Caco-2 (cell line): ENCODE measurements at places on chromosomes 2 and 18.

DNA sequence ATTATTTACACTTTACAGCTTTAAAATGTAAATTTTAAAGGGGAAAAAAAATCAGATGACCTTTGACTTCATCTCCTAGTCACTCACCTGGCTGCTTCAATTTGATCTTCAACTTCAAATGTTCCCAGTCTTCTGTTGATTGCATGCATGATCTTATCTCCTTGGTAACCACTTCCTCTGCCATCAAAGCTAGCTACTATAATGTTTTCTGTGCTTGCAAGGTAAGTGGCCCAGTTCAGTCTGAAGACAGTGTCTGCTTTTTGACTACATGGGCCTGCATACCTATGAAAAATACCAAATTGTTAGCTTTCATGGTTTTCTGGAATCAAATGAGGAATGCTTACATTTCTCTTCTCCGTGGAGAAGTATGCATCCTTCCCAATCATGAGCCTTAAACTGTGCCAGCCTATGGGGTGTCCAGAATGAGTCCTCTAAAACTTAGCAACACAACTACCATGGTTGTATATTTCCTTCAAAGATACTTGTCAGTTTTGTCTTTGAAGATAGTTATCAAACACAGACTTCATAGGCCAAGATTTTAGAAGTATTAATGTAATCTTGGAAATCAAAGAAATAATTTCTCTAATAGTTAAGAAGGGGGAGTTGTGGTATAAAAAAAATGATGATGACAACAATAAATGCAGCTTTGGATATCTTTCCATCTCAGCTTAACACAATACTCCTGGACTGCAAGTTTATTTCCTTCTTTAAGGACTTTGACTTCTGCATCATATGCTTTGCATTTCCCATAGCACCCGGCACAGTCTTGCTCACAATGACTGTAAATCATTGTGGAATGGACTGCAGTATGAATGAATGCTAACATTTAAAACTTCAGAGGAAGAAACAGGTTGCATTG, 62.1 kb downstream of the DPP4 start:
- DNase-seq, result no peak

- no peak for DNase-seq
These were observed 68.7 kb upstream of the ACSL3 start for GRCh38 chr2:222792001-222792611.

- DNase-seq, result peak; percentile 64
These were observed 103.0 kb upstream of the STK17B start for GRCh38 chr2:196274387-196274809.

- DNase-seq, result peak; percentile 62
These were observed 212.3 kb downstream of the MGAT5 start for GRCh38 chr2:134466141-134466540.

- DNase-seq, result no peak
These were observed 327.7 kb upstream of the ZNF804A start for GRCh38 chr2:184270660-184271059.

GRCh38 chr2:96156011-96156820, 11.0 kb upstream of the DUSP2 start:
- DNase-seq, result no peak

GRCh38 chr2:74658516-74658915, 4.5 kb downstream of the SEMA4F start:
- DNase-seq, result no peak

- no peak for DNase-seq
These were observed 174.0 kb upstream of the CDH20 start for GRCh38 chr18:61159246-61159645.

GRCh38 chr2:232018181-232018580, 56.7 kb downstream of the DIS3L2 start:
- DNase-seq, result no peak

DNA sequence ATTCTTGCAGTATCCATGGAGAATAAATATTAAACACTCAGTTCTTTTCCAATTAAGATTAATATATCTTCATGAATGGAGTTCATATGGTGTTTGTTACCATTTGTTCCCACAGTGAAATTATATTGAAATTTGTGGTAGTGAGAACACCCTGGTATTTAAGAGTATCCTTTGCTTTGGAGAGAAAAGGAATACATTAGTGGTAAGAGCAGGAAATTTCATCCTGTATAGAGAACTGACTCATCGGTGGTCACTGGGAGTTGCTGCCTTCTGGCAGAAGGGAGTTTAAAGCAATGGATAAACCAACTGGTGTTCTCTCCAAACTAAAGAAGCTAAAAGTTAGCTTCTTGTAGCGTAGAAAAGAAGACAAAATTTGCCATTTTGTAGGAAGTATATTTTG, 107.3 kb downstream of the MYO1B start:
- DNase-seq, result no peak
